Iris pigment epithelial cell (primary cell): ENCODE measurements at places on chromosomes 13 and 19.

GRCh38 chr19:46726971-46727501, 10.1 kb upstream of the PRKD2 start:
- no peak for DNase-seq

- DNase-seq: no peak
Observed at GRCh38 chr13:48790966-48791365, 137.2 kb downstream of the CYSLTR2 start.

DNA sequence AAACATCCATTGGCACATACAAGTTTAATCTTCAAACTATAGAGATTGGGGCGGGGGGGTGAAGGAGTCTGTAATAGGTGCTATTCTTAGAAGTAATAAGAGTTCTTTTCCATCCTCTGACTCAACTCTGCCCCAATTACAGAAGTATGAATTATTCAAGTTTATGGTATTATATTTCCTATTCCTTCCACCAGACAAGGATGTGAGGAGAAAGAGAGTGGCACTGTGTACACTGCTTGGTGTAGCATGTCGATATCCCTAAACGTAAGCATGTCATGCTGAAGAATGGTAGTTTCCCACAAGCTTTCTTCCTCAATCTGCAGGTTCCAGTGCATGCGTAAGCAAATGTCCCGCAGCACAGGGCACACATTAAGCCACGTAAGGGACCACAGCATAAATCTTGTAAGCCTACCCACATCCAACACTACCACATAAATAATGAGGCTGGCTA, 14.1 kb downstream of the BRD4 start:
- no peak for DNase-seq

- DNase-seq: no peak
Observed at GRCh38 chr13:33372251-33372919, 86.8 kb upstream of the STARD13 start.
